ENCODE measurements at places on chromosomes 4 and X.

DNA sequence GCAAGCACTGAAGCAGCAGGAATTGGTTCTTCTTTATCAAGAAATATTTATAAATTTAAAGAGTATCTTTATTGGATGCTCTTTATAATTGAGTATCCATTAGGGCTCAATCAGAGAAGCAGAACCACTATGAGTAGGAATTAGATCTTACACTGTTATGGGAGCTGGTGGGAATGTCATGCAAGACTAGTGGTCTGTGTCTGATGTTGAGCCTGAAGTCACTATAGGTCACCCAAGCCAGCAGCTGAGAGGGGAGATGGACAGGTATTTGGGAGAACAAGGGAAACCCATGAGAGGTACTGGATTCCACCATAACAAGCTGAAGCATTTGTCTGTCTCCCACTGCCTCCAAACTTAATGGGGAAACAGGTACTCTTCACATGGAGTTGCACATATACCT is 283.7 kb upstream of the BOD1L1 start:
- DNase-seq, result no peak

GRCh38 chr4:6963139-6963611 is 53.5 kb downstream of the TBC1D14 start:
- DNase-seq, result no peak

GRCh38 chr4:111391829-111392228 is 753.4 kb upstream of the FAM241A start:
- no peak for DNase-seq

DNA sequence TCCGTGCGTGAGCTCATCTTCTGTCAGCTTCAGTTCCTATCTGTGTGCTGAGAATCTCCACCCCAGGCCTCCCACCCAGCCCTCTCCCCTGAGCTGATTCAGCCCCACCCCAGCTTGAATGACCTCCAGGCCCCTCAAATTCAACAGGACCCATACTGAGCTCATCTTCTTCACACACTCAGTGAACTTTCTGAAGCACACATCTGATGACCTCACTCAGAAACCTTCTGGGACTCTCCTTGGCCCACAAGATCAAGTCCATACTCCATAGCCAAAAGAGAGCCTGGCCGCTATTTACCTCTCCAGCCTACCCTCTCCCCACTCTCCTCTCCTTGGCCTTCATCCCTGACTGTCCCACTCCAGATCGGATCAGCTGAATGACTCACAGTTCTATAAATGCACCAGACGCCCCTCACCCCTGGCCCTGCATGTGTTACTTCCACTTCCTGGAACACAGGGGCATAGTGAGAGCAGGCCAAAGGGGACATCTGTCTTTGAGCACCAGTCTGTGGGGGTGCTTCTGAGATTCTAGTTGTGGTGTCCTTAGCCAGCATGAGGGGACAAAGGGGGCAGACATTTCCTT is 62.5 kb downstream of the PJA1 start:
- no peak for DNase-seq

GRCh38 chr4:46890056-46890455 is 19.0 kb downstream of the COX7B2 start:
- no peak for DNase-seq

DNA sequence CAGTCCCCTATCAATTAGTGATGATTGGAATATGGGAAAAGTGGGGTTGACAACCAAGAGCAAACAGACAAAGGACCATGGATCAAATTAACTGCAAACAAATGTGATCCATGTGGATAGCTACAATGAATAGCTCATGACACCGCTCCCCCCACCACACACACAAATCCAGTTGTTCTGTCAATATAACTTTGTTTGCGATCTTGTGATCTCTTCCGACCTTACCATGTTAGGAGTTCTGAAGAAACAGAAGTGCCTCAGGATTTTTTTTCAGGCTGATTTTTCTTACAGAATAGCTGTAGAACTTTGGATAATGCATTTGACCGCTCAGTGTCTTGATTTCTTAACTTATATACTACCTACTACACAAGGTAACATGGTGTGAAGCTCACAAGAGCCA is 116.6 kb downstream of the SH2D1A start:
- DNase-seq, result no peak

DNA sequence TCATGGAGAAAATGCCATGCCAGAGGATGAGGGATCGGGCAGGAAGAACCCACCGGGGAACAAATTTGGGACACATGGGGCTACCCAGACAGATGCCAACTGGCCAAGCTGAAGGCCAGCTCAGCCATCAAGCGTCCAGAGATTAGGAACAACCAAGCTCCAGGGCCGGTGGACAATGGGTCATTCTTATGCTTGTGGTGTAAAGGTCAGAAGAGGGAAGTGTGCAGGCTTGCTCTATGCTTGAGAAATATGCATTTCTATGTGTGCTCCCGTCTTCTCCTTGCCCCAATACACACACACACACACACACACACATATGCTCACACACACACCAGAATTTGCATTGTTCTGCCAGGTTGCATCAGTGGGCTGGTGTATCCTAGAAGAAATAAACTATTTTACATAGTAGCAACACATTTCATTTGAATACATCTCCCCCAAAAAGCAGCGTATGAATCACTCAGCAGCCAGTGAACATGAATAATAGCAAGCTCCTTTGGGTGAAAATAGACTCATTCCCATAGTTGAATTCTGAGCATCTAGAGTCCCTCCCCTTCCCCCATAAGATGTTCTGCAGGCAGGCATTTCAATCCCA is 201.9 kb upstream of the PPARGC1A start:
- DNase-seq, result peak; percentile 47

DNA sequence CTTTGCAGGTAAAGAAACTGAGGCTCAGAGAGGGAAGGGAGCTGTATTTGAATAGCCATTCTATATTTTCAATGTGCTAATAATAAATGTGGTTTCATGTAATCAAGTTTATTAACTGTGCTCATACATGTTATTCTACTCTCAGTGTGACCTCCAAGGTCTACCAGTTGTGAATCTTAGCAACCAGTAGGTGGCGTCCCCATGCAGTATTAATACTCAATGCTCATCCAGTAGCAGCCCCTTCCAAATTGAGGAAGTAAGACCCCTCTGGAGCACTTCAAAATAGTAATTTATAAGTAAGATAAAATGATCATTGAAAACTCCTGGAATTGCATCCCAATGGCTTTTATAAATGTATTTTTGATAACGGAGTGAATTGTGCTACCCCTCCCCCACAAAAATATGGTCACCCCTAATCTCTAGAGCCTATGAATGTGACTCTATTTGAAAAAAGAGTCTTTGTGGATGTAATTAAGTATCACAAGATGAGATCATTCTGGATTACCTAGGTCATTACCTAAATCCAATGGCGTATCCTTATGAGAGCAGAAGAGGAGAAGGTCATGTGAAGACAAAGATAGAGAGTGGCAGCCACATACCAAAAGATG is 20.4 kb upstream of the SEPSECS start:
- no peak for DNase-seq
